Cerebellar nuclear complex (tissue), 1 donor: ENCODE measurements at places on chromosomes 1 and 21.

GRCh38 chr1:53473463-53473862 is 14.3 kb downstream of the DMRTB1 start:
- DNase-seq = no peak

DNA sequence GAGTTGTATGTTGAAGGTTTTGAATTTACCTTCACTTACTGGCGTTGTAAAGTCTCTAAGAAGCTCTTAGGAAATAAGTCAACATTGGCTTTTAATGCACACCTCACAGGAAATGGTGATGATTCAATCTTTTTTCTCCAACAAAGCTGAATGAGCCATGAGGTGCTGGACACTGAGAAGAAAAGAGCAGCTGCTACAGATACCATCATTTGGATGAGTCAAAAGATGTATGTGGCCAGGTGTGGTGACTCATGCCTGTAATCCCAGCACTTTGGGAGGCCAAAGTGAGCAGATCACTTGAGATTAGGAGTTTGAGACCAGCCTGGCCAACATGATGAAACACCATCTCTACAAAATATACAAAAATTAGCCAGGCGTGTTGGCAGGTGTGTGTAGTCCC is 3.3 kb upstream of the IL23R start:
- no peak for DNase-seq

DNA sequence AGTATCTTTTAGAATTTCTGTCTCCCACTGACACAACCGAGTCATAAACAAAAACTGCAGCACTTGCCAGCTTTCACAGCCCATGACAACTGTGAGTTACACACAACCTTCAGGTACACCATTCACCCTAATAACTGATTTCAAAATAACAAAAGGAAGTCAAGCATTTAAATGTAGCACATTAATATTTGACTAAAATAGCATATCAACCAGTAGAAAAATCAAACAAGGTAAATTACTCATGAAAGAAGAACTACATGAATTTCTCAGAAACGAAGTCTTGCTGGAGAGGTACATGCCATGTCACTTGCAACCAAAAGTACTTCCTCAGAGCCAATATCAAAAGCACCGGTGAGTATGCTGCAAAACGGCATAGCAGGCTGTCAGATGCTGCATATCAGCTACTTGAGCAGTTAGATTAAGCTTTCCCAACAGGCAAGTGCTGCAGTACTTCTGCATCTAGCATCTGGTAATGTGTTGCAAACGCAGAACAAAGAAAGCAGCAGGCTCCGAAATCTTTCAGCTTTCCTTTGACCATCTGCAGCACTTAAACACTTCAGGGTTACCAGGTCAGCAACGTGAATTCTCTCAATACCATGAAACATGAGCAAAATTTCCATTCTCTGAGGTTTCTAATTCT is 223.2 kb downstream of the SMYD3 start:
- no peak for DNase-seq

- no peak for DNase-seq
Observed at GRCh38 chr1:54766726-54767125, 2.4 kb upstream of the PARS2 start.

DNA sequence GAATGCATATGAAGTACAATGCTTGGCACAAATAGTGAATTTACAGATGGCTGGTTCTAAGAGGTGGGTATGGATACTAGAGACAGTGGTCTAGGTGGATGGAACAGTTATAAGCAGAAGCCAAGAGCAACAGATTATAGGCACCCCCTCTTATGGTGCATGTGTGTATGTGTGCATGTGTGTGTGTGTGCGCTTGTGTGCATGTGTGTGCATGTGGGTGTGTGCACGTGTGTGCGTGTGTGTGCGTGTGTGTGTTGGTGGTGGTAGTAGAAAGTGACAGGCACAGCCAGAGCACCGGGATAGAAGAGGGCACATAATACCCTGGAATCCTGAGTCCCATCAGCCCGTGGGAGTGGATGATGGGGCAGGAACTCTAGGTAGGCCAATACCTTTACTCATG is 1.3 kb downstream of the NCMAP start:
- no peak for DNase-seq

GRCh38 chr1:229884765-229885164 is 182.3 kb upstream of the GALNT2 start:
- no peak for DNase-seq

DNA sequence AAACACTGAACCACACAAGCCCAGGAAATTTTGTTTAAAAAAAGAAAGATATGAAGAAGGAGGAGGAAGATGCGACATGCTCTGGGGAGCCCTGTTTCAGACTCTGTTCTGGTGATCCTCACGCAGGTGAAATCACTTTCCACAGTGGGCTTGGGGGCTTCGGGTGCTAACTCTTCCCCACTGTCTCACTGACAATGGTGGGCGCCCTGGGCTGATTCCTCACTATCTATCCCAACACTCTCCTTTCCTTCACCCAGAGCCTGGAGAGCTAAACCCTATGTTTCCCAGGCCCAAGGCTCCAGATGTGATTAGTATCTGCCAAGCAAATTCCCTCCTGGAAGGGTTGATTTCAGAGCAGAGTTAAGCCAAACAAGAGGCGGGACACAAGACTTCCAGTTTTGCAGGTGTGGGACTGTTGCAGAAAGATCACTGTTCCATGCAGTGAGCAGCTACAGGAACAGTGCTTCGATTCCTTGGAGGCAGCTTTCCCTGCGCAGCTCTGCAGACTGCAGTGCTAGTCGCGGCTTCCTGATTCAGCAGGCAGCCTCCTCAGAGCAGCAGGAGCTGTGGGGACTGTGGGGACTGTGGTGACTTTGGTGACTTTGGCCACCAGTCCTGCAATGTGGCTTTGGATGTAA is 168.3 kb downstream of the RHOU start:
- no peak for DNase-seq

DNA sequence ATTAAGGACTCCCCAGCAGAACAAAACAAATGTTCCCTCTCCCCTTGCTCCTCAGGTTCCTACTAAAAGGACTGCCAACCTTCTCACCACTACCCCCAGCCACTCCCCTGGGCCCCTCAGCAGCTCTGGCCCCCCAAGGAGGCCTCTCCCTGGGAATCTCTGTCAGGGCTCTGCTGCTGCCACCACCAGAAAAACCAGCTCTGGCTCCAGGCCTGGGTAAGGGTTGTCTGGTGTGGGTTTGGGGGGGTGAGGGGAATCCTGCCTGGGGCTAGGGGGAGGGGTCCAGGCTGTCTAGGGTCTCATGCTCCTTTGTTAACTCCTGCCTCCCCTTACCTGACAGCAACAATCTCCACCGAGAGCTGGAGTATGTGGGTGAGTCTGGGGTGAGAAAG is 4.8 kb downstream of the NECTIN4 start:
- no peak for DNase-seq

DNA sequence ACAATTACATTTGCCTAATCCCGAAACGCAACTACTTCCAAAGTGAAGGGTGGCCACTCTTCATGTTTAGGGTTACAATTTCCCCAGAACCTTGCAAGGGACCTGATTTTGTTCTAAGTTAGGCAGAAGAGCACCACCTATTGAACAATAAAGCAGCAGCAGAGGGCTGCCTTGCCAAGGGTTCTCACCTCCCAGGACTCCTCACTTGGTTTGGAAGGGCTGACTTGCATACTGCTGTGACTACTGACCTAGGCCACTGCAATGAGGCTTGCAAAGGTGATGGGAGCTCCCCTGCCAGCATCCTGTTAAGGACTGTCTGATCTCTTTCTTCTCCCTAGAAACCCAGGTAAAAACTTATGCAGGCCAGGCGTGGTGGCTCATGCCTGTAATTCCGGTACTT is 14.2 kb downstream of the MTOR start:
- no peak for DNase-seq

GRCh38 chr1:244302876-244303609 is 148.7 kb downstream of the ADSS2 start:
- no peak for DNase-seq

- DNase-seq = no peak
Observed at GRCh38 chr1:176745945-176746344, 283.0 kb downstream of the PAPPA2 start.

DNA sequence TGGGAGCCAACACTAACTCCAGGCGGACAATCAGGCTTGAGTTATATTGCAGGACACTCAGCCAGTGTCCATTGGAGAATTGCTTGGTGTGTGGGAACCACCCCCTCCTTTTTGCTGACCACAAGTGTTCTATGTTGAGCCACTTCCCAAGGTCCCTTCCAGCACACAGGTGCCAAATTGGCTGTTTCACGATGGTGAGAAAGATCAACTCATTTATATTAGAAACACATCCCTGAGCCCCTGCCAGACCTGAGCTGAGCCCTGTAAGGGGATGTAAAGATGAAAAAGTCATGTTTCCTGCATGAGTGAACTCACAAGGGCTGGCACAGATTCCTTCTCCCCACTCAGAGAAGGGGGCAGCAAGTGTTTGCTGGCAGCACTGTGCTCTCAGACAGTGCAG is 96.5 kb downstream of the KCNN3 start:
- DNase-seq = no peak

- no peak for DNase-seq
Observed at GRCh38 chr1:103250441-103250861, 142.1 kb upstream of the COL11A1 start.

- no peak for DNase-seq
Observed at GRCh38 chr1:204336421-204337035, 23.2 kb downstream of the PLEKHA6 start.

GRCh38 chr1:244780311-244780710 is 55.1 kb upstream of the COX20 start:
- no peak for DNase-seq

DNA sequence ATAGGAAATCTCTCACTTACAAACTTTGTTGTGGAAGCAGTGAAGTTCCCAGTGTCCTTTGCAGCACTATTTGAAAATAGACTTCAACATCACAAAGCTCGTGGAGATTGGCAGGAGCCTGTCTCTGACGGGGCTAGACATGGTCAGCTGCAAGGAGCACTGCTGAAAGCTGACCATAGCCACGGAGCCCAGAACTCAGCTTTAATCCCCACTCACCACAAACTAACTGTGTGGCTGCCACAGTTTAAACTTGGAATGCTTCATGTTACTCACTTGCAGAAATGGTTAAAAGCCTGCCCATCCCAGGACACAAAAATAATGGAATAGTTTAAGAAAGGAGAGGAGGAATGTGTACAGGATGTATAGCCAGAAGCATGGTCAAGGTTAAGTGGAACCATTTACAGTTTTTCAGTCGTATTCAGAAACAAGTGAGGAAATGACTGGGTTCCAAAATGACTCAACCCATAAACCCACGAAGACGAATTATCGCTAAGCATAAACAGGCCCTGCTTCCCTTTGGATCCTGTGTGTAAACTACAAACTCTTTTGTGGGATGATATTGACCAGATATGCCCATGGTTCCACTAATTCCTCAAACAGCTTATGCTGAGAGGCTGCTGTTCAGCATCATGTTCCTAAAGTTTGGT is 18.2 kb downstream of the DNALI1 start:
- no peak for DNase-seq

GRCh38 chr1:156104861-156105832 is 9.4 kb upstream of the LMNA start:
- no peak for DNase-seq

DNA sequence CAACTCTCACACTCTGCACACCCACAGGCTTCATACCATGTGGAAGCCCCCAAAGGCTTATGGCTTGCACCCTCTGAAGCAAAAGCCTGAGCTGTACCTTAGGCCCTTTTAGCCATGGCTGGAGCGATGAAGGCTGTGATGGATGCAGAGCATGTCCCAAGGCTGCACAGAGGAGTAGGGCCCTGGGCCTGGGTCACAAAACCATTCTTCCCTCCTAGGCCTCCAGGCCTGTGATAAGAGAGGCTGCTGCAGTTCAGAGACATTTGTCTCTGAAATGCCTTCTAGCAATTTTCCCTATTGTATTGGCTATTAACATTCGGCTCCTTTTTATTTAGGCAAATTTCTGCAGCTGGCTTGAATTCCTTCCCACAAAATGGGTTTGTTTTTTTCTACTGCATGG is 1707.7 kb downstream of the MRPL39 start:
- DNase-seq = no peak

DNA sequence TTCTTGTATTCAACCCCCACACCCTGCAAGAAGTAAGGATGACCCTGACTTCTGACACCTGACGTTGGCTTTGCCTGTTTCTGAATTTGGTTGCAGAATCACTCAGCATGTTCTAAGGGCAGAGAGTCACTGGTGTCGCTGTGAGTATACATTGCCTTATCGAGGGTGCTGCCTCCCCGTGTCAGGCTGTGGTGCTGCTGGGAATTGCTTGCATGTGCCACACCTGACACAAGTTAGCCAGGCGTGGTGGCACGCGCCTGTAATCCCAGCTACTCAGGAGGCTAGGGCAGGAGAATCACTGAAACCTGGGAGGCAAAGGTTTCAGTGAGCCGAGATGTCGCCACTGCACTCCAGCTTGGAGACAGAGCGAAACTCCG is 45.9 kb downstream of the WDR4 start:
- DNase-seq = no peak

DNA sequence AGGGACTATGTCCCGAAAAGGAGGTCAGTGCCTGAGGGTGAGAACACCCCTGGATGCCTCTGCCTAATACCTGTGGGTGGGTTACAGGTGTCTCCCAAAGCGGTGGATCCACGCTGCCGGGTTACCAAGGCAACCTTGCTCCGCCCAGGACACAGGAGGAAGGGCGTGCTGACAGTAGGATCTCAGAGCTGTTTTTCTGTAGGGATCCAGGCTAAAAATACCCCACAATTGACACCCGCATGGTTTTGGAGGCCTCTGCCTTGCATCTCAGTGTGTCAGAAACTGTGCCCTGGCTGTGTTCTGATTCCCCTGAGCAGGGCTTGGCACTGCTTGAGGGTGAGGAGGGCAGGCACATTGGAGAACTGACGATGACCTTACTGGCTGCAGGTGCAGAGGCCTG is 118.0 kb downstream of the IER5 start:
- no peak for DNase-seq

- DNase-seq = no peak
Observed at GRCh38 chr21:34674468-34674867, 5.7 kb downstream of the CLIC6 start.

- DNase-seq = no peak
Observed at GRCh38 chr1:56897150-56898004, 42.8 kb downstream of the C8A start.

DNA sequence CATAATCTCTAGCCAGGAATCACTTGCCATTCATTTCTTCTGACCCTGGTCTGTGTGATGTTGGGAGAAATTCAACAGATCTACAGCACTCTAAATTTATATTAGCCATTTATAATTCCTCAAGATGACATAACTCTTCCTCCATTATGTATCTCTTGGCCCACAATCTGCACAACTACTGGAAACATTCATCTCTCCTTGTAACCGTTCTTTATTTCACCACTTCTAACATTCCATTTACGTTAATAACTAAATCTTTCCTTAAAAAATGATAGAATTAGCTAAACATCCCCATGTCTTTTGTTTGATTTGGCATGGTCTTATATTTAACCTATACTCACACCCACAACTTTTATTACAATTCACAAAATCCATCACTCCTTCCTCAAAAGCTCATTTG is 166.0 kb downstream of the COL11A1 start:
- no peak for DNase-seq

GRCh38 chr1:207873055-207873890 is 37.7 kb downstream of the CD34 start:
- DNase-seq = no peak

- no peak for DNase-seq
Observed at GRCh38 chr21:30620080-30620479, 347 bp upstream of the KRTAP20-4 start.
